ENCODE measurements at places on chromosomes 4 and X. TPM values are rescaled to one million over a fixed set of nuclear protein-coding genes. Genes with fewer than 3 reads are reported as not detected.

Gene HS6ST2
- total RNA-seq: 0.17 TPM

Gene GAGE12E
- not detected for total RNA-seq

Gene NCAPG
- 28.9 TPM for total RNA-seq

Gene REPS2
- total RNA-seq: 0.32 TPM

Gene KLHL15
- total RNA-seq: 4.5 TPM

Gene PDHA1
- total RNA-seq: 327 TPM

Gene FTSJ1
- total RNA-seq: 67.6 TPM

Data from A549 treated with RU486 at 1 μM for 4 hours (cell line).